Panc1 (cell line): ENCODE measurements at places on chromosomes 13 and 19. TPM values are rescaled to one million over a fixed set of nuclear protein-coding genes. Genes with fewer than 3 reads are reported as not detected.

Gene IGFL2
- total RNA-seq, result not detected

Gene CDX2
- 5.1 TPM for total RNA-seq

DNA sequence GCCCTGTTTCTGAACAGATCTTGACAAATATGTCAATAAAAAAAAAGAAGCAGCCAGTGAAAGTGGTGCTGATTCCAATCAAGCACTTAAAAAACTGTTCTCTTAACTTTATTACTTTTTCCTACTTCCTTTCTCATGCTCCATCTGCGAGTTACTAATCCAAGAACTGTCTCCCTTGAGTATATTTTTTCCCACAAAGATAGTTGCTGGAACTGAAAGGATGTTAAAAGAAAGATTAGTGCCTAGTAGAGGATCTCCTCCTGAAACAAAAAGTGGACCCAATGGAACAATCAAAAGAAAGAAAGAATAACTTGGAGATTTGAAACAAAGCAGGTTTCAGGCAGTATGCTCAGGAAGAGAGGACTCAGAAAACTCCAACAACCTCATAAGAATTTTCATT lies 1034.8 kb downstream of the PCDH17 start:
- DNase-seq, result no peak

- no peak for DNase-seq
Measured at GRCh38 chr13:43864921-43865320, 14.6 kb downstream of the CCDC122 start.

GRCh38 chr19:2461751-2462634 lies 5.2 kb upstream of the LMNB2 start:
- DNase-seq, result no peak

DNA sequence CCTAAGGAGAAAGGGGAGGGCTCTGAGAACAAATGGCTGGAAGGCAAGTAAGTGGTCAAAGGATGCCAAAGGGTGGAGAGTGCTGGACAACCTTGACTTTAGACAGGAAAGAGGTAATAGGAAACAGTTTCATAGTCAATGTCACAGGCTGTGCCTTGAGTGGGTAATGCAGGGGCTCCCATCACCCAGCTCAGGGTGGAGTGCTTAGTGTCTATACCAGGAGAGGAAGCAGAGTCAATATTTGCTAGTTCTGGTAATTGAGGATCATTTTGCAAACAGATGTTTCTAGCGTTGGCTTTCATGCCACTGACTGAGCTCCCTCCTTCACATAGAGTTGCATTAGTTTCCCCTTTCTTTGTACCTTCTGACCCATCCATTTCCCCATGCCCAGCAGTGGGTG lies 64.6 kb upstream of the KL start:
- DNase-seq, result no peak

GRCh38 chr13:99656844-99657381 lies 155.6 kb downstream of the TM9SF2 start:
- no peak for DNase-seq

- no peak for DNase-seq
Measured at GRCh38 chr13:104086759-104087158, 1020.5 kb upstream of the SLC10A2 start.

DNA sequence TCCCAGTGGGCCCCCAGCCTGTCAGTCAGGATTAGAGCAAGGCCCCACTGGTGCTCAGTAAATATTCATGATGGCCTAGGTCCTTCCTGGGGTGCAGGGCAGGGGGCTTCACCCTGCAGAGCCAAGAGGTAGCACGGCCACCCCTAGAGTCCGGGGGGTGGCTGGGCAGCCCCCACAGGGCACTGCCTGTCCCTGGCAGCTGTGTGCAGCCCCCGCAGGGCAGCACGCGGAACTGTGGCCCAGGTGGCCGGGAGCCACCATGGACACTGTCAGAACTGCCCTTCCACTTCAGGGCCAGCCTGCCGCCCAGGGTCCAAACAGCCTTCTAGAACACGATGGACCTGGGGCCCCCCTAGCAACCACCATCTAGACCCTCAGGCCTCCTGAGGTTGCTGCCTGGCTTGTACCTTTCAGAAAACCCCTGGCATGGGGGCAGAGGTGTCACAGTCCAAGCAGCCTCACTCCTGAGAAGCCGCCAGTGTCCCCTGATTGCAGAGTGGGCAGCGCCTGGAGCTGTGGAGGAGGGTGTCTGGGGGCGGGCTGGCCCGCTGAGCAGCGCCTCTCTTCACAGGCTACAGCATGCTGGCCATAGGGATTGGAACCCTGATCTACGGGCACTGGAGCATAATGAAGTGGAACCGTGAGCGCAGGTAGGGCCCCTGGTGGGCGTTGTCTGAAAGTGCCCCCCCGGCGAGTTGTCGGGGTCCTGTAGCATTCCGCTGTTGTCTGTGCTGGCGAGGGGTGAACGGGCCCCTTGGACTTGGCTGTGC lies 2.9 kb upstream of the YJEFN3 start:
- DNase-seq, result no peak

DNA sequence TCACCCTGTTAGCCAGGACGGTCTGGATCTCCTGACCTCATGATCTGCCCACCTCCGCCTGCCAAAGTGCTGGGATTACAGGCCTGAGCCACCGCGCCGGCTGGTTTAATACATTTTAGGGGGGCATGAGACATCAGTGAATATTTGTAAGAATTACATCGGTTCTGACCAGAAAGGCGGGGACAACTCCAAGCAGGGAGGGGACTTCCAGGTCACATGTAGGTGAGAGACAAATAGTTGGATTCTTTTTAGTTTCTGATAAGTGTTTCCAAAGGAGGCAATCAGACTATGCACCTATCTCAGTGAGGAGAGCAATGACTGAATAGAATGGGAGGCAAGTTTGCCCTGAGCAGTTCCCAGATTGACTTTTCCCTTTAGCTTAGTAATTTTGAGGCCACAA lies 3.7 kb upstream of the ZNF552 start:
- no peak for DNase-seq

- no peak for DNase-seq
Measured at GRCh38 chr19:16885166-16885565, 3.6 kb upstream of the F2RL3 start.

DNA sequence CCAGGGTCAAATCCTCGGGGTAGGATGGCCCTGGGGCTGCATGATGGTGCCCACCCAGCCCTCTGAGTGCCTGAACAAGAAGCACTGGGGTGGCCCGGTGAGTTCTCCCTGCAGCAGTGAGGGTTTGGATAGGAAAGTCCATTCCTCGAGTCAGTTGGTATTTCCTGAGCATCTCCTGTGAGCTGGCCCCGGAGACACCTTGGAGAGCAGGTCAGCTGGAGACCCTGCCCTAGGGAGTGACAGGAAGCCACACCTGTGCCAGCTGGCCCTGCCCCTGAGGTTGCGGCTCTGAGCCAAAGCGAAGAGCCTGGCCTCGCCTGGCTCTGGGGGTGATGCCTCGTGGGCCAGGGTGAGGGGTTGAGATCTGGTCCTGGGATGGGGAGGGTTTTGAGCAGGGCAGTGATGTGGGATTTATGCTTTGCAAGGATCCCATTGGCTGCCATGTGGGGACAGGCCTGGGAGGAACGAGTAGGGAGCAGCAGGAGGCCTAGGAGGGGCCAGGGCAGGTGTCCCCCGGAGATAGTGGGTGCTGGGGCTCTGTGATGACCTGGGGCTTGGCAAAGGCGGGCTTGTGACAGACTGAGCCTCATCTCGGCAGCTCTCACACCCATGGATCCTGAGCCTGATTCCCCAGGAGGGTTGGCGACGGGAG lies 16.0 kb downstream of the CRTC1 start:
- DNase-seq, result no peak

- DNase-seq, result no peak
Measured at GRCh38 chr13:112450904-112451240, 74.7 kb downstream of the SPACA7 start.

DNA sequence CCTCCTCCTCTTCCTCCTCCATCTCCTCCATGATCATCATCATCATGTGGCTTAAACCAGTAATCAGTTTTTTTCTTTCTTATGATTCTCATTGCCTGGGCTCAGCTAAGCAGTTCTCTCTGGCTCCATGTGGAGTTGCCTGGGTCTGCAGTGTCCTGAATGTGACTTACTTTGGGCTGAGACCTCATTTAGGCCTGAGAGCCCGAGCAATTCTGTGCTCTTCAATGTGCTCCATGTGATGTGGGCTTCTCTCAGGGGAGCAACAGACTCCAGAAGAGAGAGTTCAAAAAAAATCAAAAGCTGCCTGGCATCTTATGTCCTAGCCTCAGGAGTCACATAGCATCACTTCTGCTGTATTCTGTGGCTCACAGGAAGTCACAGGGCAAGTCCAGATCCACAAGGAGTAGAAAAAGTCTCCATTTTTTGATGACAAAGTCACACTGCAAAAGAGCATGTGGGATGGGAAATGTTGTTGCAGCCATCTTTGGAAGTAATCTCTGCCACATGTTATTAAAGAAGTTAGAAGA lies 128.7 kb downstream of the MAB21L1 start:
- DNase-seq, result no peak

- no peak for DNase-seq
Measured at GRCh38 chr13:49828453-49828852, 36.0 kb upstream of the KPNA3 start.

DNA sequence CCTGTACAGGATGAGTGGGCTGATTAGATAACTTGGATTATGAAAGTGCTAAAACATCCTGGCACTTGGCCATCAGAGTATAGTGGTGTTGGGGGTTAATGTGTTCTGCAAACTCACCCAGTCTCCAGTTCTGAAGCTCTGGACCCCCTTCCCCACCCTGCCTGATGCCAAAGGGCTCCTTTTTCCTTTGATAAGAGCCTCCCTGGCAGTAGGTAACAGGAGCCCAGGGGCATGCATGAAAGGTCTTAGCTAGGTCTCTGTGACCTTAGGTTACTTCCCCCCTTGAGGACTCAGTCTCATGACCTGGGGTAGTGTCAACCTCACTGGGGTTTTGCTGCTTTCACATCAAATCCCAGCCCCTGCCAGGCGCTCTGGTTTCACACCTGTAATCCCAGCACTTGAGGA lies 2.5 kb downstream of the RPS28 start:
- no peak for DNase-seq

DNA sequence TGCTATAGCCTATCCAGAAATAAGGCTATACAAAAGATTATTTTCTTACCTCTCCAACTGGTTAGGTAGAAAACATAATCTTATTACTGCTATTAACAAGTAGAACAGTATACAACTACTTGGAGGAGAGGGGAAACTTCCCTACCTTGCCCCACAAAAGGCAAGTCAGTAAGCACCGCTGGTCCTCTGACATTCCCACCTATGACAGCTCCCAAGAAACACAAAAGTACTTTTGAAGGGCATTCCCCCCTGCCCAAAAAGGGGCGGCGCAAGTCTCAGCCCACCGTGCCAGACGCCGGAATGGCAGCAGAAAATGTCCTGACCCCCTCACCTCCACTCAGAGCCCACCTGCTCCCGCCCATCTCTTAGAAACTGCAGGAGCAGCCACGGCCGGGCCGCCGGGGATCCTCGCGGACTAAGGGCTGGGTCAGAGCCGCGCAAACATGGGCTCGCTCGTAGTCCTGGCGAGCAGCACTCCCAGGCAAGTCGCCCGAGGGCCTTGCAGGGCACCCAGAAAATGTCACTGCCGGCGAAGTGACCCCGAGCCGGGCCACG lies 437 bp downstream of the SUCLA2 start:
- DNase-seq, result no peak

GRCh38 chr19:31553112-31553845 lies 204.0 kb upstream of the TSHZ3 start:
- DNase-seq, result no peak

GRCh38 chr19:37987356-37988332 lies 80.6 kb downstream of the SIPA1L3 start:
- DNase-seq, result no peak
